ENCODE measurements at places on chromosomes 3 and 15.

GRCh38 chr15:58505581-58505980, 73.8 kb downstream of the LIPC start:
- DNase-seq, result no peak

- DNase-seq, result no peak
These were observed 5.6 kb downstream of the FAM240A start for GRCh38 chr3:46617941-46618340.

- DNase-seq, result no peak
These were observed 183.4 kb upstream of the GADL1 start for GRCh38 chr3:31077826-31078225.

GRCh38 chr3:60770532-60770931, 480.7 kb downstream of the FHIT start:
- no peak for DNase-seq

DNA sequence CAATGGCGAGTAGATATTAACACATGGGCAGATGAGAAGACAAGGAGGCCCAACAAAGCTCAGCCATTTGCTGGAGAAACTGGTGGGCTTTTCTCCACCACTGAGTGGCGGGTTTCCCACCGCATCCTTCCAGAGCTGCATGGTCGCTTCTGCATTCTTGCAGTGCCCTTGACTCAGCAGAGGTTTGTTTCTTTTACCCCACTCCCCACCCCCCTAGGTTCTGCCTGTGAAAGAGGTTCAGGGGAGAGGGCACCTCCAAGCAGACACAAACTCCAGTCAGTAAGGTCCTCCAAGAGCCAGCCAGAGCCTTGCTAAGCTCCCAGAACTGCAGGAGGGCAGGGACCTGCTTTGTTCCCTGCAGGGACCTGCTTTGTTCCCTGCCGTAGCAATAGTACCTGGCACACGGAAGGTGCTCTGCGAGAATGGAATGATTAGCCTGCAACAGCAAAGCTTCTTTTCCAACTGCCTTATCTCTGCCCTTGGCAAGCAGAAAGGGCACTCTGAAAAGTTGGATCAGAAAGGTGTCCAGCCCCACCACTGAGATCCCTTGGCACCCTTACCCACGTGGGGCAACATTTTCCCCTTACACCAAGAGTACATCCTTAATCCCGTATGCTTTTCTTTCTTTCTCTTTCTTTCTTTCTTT, 1.4 kb downstream of the PAQR5 start:
- no peak for DNase-seq

- DNase-seq, result no peak
These were observed 597.8 kb downstream of the FGF12 start for GRCh38 chr3:192129586-192129985.

DNA sequence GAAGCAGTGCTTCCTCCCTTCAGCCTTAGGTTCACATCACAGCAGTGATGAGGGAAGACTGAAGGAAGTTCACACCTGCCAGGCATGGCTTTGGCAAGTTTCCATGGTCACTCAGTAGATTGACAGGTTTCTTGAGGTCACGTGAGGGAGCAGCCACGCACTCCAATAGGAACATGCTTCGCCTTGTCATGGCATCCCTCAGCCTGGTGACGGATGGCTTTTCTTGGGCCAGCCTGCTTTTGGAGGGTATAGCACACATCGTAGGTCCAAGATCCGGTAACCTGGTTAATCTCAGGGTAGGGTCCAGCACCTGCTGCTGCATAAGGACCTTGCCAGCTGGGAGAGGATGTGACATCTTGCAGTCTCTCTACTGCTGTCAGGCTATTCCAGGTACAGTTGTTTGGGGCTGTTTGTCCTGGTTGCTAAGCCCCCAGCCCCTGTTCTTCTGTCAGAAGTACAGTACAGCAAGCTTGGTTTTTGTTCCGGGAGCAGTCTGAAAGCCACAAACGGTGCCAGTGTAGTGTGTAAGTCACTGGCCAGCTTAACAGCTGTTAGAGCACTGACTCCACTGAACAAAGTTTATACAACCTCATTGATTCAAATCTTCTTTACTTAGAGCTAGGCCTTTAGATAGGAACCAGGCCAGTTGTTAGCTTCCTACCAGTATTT, 42.3 kb downstream of the PSMD6 start:
- no peak for DNase-seq

DNA sequence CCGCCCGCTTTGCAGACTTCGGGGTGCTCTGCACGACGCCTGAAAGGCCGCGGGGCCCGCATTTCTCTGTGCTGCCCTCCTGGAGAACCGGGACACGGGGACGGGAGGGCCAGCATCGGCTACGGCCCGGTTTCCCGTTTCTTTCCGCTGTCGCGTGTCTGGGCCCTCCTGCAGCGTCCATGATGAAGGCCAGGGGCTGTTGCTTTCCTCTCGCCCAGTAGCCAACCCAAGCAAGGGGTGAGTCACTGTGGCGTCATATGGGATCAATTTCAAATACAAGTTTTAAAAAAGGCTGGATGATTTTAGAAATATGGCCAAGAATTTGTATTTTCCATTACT, 435 bp downstream of the SLC35G2 start:
- no peak for DNase-seq

GRCh38 chr15:50046867-50047266, 72.2 kb downstream of the ATP8B4 start:
- DNase-seq, result no peak

DNA sequence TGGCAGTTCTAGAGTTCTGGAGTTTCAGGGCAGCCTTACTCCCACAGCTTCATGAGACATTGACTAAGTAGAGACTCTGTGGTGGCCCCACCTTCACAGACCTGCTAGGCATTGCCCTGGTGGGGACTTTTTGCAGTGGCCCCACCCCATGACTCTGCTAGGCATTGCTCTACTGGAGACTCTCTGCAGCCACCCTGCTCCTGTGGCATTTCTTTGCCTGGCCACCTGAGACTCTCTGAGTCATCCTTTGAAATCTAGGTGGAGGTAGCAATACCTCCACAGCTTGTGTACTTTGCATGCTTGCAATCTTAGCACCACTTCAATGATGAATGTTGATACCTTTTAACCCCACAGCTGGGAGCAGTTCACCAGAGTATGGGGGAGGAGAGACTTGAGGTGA, 40.6 kb upstream of the DHX36 start:
- no peak for DNase-seq

- no peak for DNase-seq
These were observed 13.5 kb upstream of the GRAMD1C start for GRCh38 chr3:113825090-113825489.

- DNase-seq, result no peak
These were observed 128.9 kb downstream of the LPP start for GRCh38 chr3:188282871-188283270.

DNA sequence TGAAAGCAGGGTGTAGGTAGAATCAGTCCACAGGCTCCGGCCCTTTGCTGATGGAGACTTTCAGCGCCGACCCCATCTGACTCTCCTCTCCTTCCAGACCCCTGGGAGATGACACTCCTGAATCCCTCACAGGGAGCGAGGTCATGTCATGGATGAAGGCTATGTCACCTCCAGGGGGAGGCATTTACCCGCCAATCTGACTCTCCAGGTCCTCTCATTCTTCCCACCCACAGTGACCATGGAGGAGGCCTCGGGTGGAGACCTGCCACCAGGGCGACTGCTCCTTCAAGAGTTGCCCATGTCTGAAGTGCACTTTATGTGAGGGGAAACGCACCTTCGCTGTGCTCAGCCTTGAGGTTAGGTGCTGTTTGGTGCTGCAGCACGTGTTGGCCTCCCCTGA, 112.7 kb downstream of the KLF13 start:
- DNase-seq, result no peak

DNA sequence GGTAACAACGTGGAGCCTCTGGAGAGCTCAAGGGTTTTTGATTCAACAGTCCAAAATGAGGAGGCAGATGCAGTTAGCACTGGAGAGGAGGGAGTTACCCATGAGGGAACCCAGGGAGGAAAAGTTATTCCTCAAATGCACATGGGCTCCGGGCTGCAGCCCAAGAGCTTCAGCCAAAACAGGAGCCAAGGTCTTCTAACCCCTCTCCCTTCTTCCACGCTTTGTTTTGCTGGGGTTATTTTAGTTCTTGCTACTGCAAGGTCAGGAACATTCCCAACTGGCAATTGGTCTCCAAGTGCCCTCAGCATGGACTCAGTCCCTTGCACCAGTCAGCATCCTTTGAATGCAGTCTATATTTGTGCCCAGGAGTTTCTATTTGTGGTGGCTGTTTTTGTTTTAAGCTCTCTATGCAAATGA, 90.0 kb downstream of the TGFBR2 start:
- DNase-seq, result no peak

DNA sequence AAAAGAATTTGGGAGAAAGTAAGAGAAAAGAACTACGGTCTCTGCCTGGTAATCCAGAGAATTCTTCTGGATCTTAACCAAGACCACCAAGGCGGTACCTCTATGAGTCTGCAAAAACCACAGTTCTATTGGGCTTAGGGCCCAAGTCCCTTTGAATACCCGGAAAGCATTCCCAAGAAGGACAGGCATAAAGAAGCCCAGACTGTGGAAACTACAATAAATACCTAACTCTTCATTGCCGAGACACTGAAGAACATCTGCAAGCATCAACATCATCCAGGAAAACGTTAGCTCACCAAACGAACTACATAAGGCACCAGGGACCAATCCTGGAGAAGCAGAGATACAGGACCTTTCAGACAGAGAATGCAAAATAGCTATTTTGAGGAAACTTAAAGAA, 162.3 kb upstream of the TMC3 start:
- no peak for DNase-seq

GRCh38 chr15:51251556-51251955, 86.8 kb downstream of the CYP19A1 start:
- DNase-seq, result no peak

- no peak for DNase-seq
These were observed 130.9 kb upstream of the RASGRP1 start for GRCh38 chr15:38695249-38696108.

DNA sequence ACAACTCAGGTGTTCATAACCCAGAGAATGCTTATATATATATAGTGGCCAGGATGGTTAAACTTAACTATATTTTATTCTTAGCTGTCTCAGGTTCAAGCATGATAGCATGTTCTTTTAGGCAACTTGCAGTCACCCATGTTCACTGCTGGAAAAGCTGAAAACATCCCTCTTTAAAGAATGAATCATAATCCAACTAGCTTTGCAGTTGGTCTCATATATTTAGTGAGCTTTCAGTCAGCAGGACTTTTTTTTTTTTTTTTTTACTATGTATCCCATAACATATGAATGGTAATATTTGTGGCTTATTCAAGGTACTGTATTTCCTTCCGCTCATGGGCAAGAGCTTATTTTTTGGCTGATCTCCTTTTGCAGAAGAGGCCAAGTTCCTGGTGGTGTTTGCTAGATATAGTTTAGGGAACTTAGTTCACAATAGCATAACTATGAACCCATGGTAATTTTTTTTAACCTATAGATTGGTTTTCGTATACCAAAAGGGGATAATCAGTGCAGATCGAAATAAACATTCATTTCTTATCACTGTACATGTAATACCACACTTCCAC, 77.6 kb downstream of the CMSS1 start:
- no peak for DNase-seq

GRCh38 chr3:50585919-50586762, 16.8 kb downstream of the HEMK1 start:
- no peak for DNase-seq

DNA sequence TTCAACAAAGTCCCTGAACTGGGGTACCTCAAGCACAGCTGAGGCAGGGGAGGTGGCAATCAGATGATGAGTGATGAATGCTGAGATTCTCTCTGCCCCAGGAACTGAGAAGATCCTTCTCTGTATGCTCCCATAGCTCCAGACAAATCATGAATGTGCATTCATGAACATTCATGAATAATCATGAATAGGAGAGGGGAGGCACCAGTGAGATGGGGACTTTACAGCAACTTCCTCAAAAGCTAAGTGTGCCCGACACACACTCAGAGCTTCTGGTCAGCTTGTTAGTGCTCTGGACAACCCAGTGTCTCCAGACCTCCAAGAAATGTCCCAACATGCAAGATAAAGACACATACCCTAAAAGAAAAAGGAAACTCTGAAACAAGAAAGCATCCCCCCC, 24.3 kb downstream of the LRRC2 start:
- DNase-seq, result no peak

- DNase-seq, result no peak
These were observed 1168.6 kb upstream of the ALCAM start for GRCh38 chr3:104198131-104198530.

GRCh38 chr3:151687076-151687475, 46.7 kb upstream of the AADACL2 start:
- no peak for DNase-seq

- DNase-seq, result no peak
These were observed at the start of gene CACNA1D for GRCh38 chr3:53493963-53494791. TSS of gene CACNA1D (plus strand) at chr3:53494611. CDS start at chr3:53495167, 556 bp downstream.

DNA sequence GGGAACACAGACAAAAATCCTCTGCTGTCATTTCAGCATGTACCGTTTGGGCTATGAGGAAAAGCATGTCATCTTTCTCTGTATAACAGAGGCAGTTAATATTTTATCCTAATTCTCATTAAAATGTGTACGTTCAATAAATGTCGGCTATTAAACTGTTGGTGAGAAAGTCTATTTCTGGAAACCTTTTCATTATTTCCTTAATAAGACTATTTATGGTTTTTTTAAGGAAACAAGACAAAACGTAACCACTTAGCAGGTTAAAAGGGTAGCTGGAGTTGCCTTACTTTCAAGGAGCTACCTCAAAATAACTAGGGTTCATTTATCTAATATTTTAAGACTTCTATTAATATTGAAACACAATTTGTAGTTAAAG, 1.8 kb upstream of the STT3B start:
- no peak for DNase-seq

GRCh38 chr3:108103886-108104797, 13.3 kb upstream of the CD47 start:
- peak; percentile 59 for DNase-seq

DNA sequence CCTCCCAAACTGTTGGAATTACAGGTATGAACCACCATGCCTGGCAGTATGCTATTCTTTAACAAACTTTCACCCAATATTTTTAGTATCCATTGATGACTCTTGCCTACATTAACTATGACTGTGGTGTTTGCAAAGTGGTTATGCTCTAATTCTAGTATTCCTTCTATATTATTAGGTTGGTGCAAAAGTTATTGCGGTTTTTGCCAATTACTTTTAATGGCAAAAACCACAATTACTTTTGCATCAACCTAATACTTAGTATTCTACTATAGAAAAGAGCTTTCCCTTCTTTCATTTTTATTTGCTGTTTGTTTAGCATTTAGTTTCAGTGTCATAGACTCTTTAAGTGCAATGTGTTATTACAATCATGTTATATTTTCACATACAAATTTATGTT, 760.6 kb downstream of the NR2F2 start:
- no peak for DNase-seq

- DNase-seq, result no peak
These were observed 117.0 kb upstream of the SAMMSON start for GRCh38 chr3:69882560-69882959.

Data from NCI-H1694 (cell line).